ENCODE measurements at places on chromosomes 5 and 9. TPM values are rescaled to one million over a fixed set of nuclear protein-coding genes. Genes with fewer than 3 reads are reported as not detected.

DNA sequence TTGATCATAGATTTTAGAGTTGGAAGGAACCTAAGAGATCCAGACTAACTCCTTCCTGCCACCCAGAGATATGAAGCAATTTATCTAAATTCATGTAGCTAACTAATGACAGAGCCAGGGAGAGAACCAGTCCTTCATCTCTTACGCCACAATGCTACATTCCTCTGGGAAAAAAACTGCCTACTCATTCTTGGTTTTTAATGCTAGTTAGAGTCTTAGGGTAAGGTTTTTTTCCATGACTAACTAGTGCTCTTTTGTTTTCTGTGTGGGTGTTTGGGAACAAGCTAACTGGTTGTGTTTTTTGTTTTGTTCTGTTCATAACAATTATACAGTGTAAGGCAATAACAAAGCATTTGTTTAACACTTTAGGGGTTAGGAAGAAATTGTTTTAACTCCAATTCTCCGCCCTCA, 52.4 kb downstream of the SLC44A1 start:
- DNase-seq = no peak

DNA sequence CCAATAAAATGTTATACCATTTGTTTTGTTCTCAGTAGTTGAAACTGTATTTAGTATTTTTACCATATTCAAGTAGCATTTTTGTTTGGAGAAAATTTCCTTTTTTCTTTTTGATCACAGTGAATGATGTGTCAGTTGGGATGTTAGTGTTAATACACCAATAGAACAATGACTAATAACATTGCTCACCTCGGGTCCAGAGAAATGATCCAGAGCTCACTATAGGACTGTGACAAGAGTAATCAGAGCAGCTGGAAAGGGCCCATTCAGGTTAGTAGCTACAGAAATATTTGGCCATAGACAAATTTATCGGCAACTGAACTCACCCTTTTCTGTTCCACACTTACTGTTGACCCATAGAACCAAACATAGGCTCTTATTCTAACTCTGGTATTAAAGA, 989.2 kb downstream of the TLE4 start:
- no peak for DNase-seq

DNA sequence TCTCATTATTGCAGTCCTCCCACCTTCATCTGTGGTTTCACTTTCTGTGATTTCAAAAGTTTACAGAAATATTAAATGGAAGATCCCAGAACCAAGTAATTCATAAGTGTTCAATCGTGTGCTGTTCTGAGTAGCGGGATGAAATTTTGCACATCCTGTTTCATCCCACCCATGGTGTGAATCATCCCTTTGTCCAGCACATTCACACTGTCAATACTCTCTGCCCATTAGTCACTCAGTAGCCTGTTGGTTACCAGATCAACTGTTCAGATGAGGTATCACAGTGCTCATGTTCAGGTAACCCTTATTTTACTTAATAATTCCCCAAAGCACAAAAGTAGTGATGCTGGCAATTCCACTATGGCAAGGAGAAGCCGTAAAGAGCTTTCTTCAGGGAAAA, 26.8 kb downstream of the FAM81B start:
- no peak for DNase-seq

- DNase-seq = no peak
These were observed 32.8 kb downstream of the PLAC8L1 start for GRCh38 chr5:146072595-146072994.

PCA3 gene
- not detected for total RNA-seq

- no peak for DNase-seq
These were observed 12.5 kb downstream of the ERMP1 start for GRCh38 chr9:5820425-5820824.

DNA sequence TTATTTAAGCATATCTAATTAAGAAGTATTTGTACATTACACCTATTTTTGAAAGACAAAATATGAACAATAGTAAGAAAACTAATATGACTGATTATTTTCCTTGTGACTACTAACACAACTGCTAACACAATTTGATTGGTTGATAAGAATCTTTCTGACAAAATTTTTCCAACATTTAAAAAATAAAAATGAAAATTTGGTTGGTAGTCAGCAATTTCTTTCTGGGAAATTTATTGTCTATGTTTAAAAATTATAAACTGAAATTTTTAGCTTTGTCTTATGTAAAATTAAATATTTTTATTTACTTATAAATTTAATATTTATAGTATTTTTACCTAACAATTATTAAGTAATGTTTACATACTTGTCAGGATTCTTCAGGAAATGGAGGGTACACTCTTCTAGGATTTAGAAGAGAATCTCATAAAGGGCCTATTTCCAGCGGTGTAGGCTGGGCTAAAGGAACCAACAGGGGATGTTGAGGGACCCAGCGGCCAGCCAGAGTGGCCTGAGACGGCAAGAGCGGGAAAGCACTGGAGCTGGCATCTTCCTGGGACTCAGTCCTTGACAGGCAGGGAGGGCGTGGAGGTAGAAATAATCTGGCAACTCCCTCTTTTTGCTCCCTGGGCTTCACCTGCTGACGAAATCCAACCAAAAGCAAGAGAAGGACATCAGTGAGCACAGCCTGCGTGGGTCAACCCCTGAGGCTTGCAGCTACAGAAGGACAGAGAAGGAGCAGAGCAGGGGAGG, 14.7 kb upstream of the FAM120A start:
- DNase-seq = no peak

DNA sequence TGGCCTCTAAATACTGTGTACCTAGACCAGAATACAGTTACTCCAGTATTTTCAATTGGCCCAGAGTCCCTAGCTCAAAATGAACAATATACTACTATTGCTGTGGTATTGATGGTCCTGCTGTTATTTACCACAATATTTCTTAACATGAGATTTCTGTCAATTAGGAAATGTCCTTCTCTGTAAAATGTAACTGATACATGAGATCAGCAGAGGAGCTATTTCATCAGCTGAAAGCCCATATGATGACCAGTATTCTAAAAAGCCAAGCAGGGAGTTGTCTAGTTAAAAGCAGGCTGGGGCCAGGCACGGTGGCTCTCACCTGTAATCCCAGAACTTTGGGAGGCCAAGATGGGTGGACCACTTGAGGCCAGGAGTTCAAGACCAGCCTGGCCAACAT, 187.7 kb upstream of the PTGER4 start:
- no peak for DNase-seq

PIP5KL1 gene
- total RNA-seq = 2.2 TPM

NUTM2F gene
- not detected for total RNA-seq

DNA sequence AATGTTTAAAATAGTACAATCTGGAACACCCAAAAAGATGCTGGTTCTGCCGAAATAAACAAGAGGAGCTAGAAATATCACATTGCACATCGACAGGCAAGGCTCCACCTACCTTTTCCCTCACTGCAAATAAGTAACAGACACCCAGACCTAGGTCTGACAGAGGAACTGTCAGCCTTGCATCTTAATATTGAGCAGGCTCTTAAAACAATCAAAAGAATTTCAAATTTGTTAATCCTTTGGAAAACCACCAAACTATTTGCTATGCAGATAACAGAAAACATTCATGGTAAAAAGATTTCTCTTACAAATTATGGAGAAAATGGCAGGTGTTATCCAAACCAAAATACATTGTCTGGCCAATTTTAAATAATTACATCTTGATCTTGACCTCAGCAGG, 71.3 kb downstream of the FRMD3 start:
- DNase-seq = no peak

DNA sequence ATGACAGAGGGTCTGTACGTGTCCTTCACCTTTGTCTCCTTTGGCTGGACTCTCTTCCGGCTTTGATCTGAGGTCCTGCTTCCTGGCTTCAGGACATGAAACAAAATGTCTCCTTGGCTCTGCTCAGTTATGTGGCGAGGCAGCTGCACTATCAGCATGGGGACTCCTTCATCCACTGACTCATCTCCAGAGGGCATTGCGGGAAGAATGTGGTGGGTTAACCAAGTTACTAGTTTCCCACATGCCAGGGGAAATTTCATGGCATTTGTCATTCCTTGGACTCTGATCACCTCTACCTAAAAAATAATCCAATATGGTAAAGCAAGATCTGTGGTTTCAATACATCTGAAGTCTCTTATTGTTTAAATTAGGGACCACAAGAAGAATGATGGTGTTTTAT, 259.7 kb downstream of the MED10 start:
- DNase-seq = no peak

GRCh38 chr5:94705427-94705826, 87.0 kb downstream of the SLF1 start:
- no peak for DNase-seq

GRCh38 chr5:179243333-179243732, 101.9 kb downstream of the ADAMTS2 start:
- no peak for DNase-seq

GIN1 gene
- 4.2 TPM for total RNA-seq

DNA sequence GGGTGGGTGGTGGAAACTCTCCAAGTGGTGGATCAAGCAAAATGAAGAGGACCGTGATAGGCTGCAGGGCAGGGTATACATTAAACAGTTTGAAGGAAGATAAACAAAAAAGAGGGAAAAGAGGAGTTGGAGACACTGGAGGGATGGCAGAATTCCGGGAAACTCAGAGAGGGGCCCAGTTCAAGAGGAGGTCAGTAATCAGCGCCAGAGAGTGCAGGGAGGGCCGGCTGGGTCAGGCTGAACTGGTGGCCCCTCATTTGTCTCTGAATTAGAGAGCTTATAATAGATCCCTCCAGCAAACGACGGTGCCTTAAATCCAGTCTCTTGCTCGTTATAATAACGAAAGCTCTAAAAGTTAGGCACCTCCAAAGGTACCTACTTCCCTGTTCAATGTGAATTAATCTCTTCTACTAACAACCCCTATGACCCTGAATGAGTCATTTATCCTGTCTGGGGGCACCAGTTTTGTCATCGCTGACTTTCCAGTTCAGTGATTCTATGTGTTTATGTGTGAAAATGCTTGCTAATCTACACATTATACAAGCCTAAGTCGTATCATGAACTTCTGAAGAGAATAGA, 2.4 kb upstream of the ZSWIM6 start:
- DNase-seq = no peak

SAXO1 gene
- not detected for total RNA-seq

LHX6 gene
- 20.9 TPM for total RNA-seq

- no peak for DNase-seq
These were observed 119.4 kb downstream of the TTC39B start for GRCh38 chr9:15187589-15187988.

RAB3C gene
- total RNA-seq = 8.4 TPM

STX17 gene
- total RNA-seq = 26.1 TPM
